ENCODE measurements at places on chromosomes 5 and 9.

- DNase-seq, result no peak
These were observed 164.3 kb downstream of the AGTPBP1 start for GRCh38 chr9:85577353-85577952.

- no peak for DNase-seq
These were observed 6.8 kb upstream of the TRIM41 start for GRCh38 chr5:181215997-181216989.

GRCh38 chr9:21591221-21592062 lies 109.3 kb upstream of the IFNE start:
- DNase-seq, result peak; percentile 99

DNA sequence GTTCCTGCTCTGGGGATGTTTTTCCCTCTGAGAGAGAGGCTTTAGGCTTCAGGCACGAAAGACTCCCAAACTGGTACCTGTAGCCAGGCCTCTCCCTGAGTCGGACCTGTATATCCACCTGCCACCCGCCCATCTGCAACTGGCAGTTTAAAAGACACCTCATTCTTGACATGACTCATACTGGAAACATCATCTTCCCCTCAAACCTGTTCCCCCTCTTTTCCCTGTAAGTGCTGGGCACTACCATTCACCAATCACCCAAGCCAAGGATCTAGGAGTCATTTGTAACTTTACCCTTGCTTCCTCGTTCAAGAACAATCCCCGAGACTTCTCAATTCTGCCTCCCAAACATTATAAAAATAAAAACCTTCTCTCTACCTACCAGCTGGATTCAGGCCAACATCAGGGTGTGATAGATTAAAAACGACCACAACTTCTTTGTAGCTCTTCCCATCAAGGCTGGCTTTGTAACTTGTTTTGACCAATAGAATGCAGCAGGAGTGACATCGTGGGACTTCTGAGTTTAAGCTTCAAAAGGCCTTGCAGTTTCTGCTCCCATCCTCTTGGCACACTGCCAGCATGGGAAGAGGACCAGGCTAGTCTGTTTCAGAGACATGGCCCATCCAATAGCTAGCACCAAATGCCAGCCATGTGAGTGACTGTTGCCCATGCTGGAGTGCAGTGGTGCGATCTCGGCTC lies 1.8 kb upstream of the WDR31 start:
- DNase-seq, result no peak

DNA sequence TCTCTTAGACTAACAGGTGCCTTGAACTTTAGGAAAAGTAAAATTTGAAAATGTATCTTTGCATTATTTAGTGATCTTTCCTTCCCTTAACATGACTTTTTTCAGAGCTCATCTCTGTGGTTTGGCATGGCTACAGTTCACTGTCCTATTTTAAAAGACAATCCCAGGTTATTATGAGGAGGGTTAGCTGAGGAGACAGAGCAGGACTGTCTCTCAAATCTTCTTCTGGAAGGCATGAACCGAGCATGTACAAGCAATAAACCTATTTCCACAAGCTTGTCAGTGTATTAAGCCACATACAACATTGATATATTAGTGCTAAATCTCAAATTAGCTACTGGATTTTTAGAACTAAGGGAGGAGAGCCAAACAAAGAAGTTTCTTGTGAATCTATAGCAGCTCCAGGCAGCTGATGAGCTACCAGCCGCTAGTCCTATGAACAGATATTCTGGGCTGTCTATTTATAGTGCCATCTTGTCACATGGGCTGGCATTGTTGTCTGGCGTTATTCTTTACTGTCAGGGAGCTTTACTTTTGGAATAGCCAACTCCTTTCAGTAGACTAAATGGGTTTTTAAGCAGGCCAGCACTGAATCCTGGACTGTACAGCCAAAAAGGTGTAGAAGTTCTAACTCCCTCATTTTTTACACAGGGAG lies 171.2 kb upstream of the ACTBL2 start:
- DNase-seq, result no peak

DNA sequence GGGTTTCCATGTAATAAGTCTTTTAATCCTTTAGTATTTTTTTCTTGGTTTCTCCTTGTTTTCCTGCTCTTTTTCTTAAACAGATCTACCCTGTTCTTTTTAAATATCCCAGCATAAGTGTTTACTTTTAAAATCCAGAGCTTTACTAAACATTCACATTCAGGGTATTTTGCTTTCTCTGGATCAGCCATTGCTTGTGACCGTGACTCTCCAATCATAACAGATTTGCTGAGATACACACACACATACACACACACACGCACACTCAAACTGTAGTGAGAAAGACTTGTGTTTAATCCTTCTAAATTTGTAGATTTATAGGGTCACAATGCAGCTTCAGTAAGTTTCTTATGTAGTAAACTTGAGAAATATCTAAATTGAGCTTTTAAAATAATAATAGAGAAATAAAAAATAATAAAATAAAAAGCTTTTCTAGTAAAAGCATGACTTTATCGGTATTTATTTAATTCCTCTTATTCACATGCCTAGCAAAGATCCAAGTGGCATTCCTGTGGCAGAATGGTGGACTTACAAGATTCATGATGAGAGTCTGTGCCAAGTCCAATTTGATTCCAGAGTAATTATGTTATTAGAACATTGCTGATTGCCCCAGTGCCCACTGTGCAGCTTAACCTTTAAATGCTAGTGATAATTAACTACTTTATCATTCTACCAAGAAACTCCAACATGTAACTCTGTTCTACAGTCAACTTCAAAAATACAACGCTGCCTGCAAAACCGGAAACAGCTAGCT lies 129.0 kb downstream of the TLE4 start:
- no peak for DNase-seq

DNA sequence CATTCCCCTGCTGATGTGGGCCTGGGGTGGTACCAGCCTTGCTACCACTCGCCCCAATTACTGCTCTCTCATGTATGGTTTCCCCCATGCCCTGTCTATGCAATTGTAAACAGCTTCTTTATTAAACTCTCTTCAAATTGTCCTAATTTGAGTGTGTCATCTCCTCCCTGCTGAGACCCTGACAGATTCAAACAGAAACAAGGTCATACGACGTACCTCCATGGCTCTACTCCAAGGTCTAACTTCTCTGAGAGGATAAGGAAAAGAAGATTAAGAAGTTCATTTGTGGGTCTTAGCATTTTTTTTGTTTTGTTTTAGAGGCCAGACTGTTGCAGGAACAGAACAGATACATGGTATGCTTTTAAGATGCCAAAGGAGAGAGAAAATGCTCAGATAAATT lies 38.0 kb downstream of the ABITRAM start:
- no peak for DNase-seq

- peak; percentile 90 for DNase-seq
These were observed 4.0 kb upstream of the ZSWIM6 start for GRCh38 chr5:61327760-61328753.

GRCh38 chr5:79488058-79488457 lies 25.9 kb downstream of the HOMER1 start:
- peak; percentile 34 for DNase-seq

DNA sequence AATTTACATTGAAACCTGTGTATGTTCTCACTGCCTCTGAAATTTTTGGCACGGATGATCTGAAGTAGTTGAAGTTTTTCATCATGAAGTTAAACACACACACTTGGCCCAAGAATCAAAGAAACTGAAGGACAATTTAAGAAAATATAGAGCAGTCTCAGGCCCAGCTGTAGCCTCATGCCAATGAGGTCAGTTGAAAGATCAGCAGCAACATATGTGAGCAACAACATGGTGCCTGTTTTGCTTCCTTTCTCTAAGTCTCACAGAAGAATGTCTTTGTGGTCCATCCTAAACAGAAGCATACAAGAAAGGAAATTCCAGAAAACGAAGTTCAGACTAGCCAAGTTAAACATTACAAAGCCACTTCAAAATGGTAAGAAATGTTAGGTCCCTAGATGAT lies 1737.2 kb downstream of the MAT2B start:
- no peak for DNase-seq

Data from amniotic epithelial cell (primary cell).